CD8-positive, alpha-beta memory T cell (primary cell): ENCODE measurements at places on chromosomes 11 and 22. TPM values are rescaled to one million over a fixed set of nuclear protein-coding genes. Genes with fewer than 3 reads are reported as not detected.

The RFPL3 gene
- total RNA-seq = not detected

DNA sequence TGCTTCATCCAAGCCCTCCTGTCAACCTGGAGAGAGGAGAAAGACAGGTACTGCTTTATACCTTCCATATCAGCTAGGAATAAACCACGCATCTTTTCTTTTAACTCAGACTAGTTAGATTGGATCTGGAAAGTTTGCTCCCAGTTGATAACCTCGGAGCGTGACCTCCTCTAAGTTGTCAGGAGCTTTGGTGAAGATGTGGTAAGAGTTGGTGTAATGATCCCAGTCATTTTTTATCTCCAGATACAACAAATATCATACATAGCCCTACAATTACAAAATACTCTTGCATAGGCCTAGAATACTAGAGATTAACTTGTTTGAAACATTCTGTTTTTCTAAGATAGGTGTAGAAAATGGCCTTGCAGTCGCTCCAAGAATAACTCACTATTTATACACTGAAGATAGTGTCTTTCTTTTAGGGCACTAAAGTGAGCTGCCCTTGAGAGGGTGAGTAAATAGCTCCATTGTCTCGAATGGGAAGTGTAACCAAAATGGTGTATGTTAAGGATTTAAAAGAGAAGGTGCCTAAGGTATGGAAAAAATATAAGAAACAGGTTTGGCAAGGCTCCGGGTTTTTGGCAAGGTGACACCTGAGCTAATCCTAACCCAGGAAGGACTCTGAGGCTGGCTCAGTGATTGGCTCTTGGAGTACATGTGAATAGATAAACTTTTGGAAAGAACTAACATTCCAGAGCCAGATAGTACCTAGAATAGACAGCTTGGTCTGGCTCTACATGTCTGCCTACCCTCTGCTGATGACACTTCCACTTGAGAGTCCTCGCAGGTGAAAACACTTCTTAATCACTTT lies 59.4 kb downstream of the GLYATL1 start:
- no peak for DNase-seq

GRCh38 chr22:31248965-31249958 lies 37.2 kb downstream of the LIMK2 start:
- no peak for DNase-seq

DNA sequence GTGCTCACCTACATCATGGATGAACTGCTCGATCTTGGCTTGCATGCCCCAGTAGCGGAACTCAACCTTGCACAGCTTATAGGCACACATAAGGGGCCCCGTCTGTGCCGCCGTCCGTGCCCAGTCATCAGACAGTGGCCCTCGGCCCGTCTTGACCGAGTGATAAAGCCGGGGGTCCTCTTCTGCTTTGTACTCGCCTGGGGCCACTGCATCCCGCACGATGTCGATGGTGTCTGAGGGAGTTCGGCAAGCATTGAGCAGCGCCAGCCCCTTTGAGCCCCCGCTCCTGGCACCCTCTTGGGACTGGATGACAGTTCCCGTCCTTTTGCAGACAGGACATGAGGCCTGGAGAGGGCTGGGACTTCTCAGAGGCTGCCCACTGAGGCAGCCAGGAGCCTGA lies 3.3 kb downstream of the PITPNM1 start:
- DNase-seq = no peak

- no peak for DNase-seq
Observed at GRCh38 chr22:36938028-36938425, 24.6 kb downstream of the CSF2RB start.
